ENCODE measurements at places on chromosomes 4 and X.

- no peak for ATAC-seq
These were observed 9.5 kb downstream of the RGS12 start for GRCh38 chr4:3302173-3302785.

- ATAC-seq: no peak
These were observed 75.4 kb downstream of the LIMCH1 start for GRCh38 chr4:41613386-41613785.

DNA sequence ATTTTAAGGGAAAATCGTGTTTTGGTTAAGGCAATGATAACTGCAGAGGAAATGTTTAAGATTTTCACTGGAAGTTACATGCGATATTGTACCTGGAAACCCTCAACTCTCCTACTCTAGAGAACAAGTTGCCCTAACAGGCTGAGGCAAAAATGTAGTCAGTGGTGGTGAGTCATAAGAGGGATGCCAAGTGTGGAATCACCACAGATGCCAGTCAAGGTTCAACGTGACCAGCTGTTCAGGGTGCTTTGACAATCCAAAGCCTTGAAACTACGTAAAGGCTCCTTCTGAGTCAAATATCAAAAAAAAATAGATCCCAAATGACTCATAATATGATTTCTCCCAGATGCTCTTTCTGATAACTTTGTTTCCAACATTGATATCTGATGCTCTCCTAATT, 77.9 kb upstream of the AFF2 start:
- no peak for ATAC-seq

GRCh38 chr4:1198098-1198844, 25.9 kb upstream of the SPON2 start:
- no peak for ATAC-seq

DNA sequence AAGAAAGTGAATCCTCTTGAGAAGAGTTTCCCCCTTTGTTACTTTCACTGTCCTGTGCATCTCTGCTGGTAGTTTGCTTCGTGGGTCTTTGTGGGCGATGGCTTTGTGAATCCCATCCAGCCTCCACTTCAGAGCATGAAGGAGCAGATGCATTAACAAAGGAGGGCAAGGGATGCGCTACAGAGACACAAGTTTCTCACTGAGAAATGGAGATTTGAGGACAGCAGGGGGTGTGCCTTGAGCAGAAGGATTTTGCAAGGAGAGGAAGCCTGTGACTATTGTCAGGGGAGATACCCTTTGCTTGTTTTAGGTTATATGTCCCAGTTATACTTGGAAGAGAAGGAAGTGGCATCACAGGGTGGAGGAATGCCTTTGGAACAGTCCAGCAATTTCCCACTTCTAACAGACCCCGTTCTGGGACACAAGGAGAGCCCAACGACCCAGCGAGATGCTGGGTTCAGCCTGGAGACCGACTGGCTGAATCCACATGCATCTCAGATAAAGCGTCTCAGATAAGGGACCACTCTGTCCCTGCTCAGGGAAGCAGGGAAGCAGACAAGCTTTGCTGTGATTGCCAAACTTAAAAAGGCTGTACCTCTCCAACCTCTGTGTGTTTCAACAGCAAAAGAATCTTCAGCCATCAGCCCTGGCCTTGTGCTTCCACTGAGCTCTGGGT, 314.6 kb upstream of the GATB start:
- ATAC-seq: no peak

GRCh38 chrX:13364230-13364857, 44.5 kb upstream of the ATXN3L start:
- ATAC-seq: no peak

DNA sequence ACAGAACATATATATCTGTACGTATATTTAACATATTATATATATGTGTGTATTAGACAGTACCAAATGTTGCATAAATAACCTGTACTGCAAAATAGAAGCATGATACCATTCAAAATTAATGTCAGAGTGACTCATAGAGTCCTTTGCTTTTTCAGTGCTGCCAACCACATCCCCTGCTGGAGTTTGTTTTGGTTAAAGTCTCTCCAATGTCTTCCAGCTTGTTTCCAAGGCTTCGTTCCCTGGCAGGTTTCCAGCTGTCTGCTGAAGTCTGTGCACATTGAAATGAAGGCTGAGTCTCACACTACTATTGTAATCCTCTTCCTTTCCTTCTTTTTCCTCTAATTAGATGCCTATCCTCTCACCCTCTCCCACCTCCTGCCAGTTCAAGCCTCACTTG, 14.9 kb downstream of the NRK start:
- ATAC-seq: peak; percentile 70
